ENCODE measurements at places on chromosomes 2 and 18.

DNA sequence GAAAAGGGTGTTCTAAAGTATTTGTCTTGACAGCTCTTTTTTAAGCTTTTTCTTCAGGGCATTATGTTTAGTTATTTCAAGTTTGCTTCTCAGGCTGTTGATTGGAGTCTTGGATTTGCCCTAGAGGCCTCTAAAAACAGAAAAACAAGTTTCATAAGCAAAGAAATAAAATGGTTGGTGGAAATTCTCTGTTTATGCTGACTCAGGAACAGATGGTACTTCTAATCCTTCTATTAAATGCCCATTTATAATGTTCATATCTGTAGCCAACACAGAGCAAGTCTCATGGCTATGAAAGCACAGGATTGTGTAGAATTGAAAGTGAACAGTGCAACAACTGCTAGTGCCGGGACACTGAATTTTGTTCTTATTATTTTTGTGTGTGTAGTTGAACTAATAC lies 60.4 kb downstream of the KCNJ3 start:
- no peak for DNase-seq

DNA sequence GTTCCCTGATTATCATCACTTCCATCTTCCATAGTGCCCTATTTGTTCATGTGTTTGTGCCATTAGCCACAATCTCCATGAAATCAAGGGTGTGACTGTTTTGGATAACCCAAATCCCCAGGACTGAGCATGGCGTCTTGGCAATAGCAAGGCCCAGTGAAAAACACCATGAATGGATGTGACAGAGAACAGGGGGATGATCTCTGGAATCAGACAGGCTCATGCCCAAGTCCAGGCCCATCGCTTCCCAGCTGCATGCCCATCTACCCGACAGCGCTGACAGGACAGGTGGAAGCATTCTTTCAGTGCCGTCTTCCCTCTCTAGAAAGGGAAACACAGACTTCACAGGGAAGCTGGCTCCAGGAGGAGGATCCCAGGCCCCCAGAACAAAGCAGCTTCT lies 50.0 kb downstream of the HDLBP start:
- no peak for DNase-seq

- DNase-seq, result no peak
Observed at GRCh38 chr2:197805715-197806633, 1.6 kb downstream of the PLCL1 start.

GRCh38 chr2:196987649-196988364 lies 61.3 kb upstream of the PGAP1 start:
- DNase-seq, result peak; percentile 90

GRCh38 chr2:129934044-129934822 lies 45.2 kb upstream of the RAB6C start:
- DNase-seq, result no peak

GRCh38 chr2:179772346-179772745 lies 89.1 kb downstream of the ZNF385B start:
- no peak for DNase-seq

GRCh38 chr2:121173806-121174205 lies 111.2 kb downstream of the TFCP2L1 start:
- DNase-seq, result no peak

GRCh38 chr2:49379406-49379805 lies 225.1 kb upstream of the FSHR start:
- no peak for DNase-seq

GRCh38 chr2:238527565-238527964 lies 100.8 kb downstream of the ASB1 start:
- DNase-seq, result no peak

DNA sequence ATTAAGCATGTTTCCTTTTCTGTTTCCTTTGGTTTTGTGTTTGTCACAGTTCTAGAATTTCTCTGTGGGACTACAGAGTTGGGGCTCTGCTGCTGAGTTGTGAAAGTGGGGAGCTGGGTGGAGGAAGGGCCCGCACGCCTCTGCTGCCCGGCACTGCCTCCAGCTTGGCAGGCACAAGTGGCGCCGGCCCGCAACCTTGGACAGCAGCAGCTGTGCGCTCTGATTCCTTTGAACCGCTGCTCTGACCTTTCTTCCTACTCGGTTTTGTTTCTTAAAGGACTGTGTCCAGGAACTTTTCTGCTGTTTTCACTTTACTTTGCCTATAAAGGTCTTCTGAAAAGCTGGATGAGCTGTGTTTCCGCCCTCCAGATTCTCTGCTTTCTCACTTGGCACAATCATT lies 137.6 kb upstream of the ALPP start:
- no peak for DNase-seq

- no peak for DNase-seq
Observed at GRCh38 chr18:36450264-36450663, 152.8 kb downstream of the FHOD3 start.

GRCh38 chr2:231883468-231883881 lies 42.7 kb downstream of the NPPC start:
- DNase-seq, result peak; percentile 7

DNA sequence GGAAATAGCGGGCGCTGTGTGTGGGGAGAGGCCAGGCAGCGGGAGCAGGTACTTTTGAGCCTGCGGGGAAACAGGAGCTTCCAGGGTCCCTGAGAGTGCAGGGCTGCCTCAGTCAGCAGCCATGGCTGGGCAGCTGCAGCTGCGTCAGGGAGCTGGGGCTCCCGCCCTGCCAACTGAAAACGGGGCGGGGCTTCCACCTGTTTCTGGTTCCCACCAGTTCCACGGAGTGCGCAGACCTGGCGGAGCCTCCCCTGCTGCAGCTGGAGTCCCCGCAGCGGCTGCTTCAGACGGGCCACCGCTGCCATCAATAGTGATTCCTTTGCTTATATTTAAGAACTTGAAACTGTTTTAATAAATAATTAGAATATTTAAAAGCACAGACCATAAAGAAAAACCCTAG lies 30.6 kb upstream of the RPRM start:
- DNase-seq, result no peak

DNA sequence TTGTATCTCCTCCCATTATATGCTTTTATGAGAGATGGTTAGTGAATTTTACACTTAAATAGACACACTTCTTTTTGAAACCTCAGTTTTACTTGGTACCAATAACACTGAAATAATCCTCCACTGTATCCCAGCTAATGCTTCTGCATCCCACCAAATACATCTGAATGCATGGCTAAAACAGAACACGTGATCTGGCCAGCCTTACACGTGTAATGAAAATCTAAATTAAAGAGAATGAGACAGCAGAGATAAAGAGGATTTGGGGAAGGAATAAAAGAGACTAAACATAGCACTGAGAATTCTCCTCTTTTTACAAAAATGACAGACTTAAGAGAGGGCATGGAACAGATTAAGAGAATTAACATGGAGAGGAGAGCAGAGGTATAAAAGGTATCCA lies 612.2 kb downstream of the NRXN1 start:
- DNase-seq, result no peak

- DNase-seq, result no peak
Observed at GRCh38 chr2:113068249-113068648, 479 bp downstream of the IL1F10 start.

DNA sequence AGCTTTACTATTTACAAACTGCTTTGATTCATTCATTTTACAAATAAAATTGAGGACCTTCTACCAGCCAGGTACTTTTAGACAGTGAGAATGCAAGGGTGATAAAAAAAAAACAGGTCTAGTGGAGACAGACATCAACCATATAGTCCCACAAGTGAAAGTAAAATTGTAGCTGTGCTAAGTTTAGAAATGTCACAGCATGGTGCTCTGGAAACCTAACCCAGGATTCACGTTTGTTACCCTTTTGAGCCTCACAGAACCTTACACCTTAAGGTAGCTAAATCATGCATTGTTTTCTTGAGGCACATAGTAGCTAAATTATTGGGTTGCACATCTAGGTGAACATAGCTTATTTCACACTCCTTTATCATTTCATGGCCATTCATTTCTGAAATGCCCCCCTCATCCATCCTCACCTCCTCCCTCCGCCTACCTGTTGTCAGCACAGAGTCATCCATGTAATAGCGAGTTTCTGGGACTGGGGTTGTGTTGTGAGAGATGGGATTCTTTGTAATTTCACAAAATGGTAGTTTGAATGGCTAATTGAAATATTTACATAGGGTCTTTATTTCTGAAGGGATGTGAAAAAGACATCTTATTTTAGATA lies 7.1 kb downstream of the MTA3 start:
- DNase-seq, result no peak

GRCh38 chr2:99444222-99444621 lies 45.6 kb downstream of the REV1 start:
- DNase-seq, result no peak

GRCh38 chr2:42844901-42845821 lies 52.8 kb upstream of the HAAO start:
- no peak for DNase-seq

DNA sequence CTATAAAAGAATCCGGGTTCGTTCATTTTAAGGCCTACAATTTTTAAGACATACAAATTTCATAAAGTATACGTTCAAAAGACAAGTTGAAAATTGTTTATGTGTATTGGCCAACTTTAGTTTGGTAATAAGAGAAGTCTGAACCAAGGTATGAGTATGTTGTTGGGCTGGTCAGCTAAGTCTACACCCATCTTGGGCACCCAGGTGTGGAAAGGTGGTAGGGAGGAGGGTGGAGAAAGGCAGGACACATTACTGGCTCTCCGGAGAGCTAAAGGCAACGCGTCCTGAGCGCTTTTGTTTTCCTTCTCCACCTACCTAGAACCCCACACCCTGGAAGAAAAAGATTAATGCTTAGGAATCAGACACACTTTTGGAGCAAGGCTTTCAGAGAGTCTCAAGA lies 899 bp upstream of the PELI1 start:
- no peak for DNase-seq

GRCh38 chr18:49227441-49228165 lies 232.8 kb downstream of the DYM start:
- DNase-seq, result no peak

GRCh38 chr2:68853035-68853434 lies 18.2 kb downstream of the BMP10 start:
- no peak for DNase-seq

DNA sequence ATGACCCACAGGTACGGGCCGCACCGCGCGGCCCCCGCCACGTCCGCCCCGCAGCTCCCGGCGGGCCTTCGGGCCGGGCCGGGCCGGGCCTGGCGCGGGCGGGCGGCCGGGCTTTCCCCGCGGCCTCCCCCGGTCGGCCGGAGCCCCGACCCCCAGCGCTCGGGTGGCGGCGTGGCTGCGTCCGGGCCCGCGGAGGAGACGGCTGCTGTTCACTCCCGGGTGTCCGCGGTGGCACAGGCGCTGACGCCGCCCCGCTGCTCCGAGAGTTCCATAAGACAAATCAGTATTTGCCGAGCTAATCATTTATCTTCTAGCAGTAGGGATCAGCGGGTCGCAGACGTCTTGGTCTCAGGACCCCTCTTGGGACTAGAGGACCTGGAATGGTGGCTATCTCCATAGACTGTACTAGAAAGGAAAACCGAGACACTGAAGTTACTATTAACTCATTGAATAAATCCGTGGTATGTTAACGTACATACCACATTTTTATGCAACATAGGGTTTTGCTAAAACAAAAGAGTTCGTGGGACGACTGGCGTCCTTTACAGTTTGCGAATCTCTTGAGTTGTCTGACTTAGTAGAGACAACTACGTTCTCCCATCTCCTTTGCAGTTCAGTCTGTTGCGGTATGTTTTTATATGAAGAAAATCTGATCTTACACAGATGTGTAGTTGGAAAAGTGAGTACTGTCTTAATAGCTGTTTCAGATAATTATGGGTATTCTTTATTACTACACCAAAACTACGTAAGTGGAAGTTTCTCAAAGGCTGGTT lies 500 bp downstream of the LIMS1 start:
- DNase-seq, result peak; percentile 70

DNA sequence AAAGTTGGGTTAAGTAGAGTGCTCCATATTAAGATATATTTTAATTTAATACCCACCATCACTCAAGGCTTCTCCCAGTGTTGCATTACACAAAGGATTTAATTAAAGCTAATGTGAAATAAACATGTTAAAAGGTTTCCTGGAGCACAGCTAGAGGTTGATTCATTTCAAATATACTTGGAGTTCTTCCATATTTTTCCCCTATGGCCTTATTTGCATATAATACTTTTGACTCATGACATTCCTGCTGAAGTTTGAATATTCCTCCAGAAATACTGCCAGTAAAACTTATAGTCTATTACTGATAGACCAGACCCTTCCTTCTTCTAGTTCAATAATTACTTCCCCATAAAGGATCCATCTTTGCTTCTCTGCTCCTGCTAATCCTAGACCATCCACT lies 227.5 kb downstream of the GULP1 start:
- DNase-seq, result no peak

- DNase-seq, result no peak
Observed at GRCh38 chr2:134392442-134393074, 138.7 kb downstream of the MGAT5 start.

GRCh38 chr2:7886666-7887065 lies 795.2 kb upstream of the ID2 start:
- no peak for DNase-seq

- DNase-seq, result no peak
Observed at GRCh38 chr18:21433436-21433835, 167.1 kb downstream of the ESCO1 start.

- no peak for DNase-seq
Observed at GRCh38 chr2:210410542-210410941, 66.0 kb downstream of the LANCL1 start.

DNA sequence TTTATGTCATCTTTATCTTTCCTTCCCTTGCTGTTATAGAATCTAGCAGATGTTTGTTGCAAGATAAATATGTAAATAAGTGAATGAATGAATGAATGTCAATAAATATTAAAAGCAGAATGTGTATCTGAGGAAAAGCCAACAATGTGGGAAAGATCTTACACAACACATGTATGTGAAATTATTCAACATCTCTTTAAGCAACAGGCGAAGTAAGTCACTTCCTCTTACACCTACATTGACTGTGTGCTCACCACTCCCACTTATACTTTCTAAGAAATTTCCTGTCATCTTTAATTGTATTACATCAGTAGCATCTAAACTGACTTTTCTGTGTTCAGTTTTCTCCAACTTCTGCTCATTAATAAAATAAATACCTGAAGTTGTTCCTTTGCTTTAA lies 43.0 kb downstream of the RAD51AP2 start:
- DNase-seq, result peak; percentile 39

DNA sequence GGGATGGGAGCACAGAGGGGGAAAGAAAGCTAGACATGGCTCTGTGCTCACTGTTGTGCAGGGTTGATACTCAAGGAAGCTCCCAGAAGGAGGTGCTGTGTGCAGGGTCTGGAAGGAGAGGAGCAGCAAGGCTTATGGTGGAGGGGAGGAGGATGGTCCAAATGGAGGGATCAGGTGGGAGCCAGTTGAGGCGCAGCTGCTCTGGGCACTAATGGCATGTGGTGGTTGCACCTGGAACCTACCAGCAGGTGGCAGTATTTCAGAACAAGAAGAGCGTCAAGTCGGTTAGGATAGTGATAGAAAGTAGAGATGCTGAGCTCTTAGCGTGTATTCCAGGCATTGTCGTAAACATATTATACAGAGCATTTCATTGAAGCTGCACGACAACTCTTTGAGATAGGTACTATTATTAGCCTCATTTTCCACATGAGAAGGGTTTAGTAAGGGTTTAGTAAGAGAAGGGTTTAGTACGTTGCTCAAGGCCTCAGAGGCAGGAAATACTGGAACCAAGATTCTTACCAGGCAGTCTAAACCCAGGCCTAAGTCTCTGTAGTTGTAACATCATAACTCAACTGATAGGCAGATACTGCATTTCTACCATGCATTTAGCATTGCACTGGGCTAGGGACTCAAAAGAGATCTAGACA lies 223.7 kb downstream of the CYP26B1 start:
- DNase-seq, result peak; percentile 58

GRCh38 chr2:188701836-188702235 lies 272.3 kb upstream of the COL3A1 start:
- peak; percentile 53 for DNase-seq

Data from OCI-M1 (cell line).